ENCODE measurements at places on chromosomes 4 and X. TPM values are rescaled to one million over a fixed set of nuclear protein-coding genes. Genes with fewer than 3 reads are reported as not detected.
A peak's percentile ranks its signal among the peaks of the same experiment; 100 is the strongest.

DSPP gene
- total RNA-seq, result not detected

HMGN5 gene
- 2.8 TPM for total RNA-seq

TMEM144 gene
- total RNA-seq, result 0.32 TPM

CT45A3 gene
- not detected for total RNA-seq

CCNA2 gene
- total RNA-seq, result 86.2 TPM

TRPC3 gene
- 0.53 TPM for total RNA-seq

DNA sequence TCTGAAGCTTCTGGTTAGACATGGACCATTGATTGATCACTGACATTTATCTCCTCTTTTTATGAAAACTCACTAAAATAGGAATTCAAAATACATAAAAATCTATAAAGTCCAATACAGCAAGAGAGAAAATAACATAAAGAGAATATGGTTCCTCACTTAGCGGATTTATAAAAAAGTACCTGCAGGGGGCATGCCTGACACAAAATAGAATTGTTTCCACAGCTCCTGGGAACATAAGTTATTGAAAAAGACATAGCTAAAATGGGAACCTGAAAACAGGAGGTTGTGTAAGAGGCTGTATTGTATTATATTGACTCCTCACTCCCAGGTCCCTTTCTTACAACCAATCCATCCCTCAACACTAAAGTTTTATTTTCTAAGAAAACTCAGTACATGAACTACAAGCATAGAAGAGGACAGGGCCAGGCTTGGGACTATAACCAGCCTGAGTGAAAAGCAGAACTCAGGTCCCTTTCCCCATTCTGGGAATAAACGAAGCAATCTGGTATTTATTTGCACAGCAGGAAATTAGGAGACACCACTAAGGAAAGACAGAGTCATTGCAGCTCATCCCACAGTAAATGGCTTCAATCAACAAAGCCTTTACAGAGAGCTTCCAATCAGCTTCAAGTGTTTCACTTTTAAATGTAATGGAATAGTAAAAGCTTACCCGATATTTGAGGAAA lies 121.1 kb upstream of the NDST4 start:
- no peak for ATAC-seq

- no peak for ATAC-seq
Observed at GRCh38 chr4:61094854-61095598, 105.1 kb upstream of the ADGRL3 start.

DNA sequence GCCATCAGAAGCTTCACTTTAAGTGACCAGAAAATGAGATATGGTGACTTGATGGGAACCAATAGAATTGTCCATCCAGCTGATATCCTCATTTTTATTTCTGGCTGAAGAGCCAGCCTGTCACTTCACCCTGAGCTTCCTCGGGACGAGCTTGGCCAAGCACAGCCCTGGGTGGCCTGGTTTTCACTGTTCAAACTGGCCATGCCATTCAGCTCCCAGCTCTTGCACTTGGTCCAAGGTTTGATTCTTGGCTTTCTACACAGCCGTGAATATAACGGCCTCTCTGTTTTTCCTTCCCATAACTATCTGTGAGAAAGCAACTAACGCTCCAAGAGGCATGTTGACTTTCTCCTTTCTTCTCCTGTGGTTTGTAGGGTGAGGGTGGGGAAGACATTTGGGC lies 71.9 kb downstream of the LIMCH1 start:
- no peak for ATAC-seq

GRCh38 chrX:138082896-138083295 lies 517.0 kb downstream of the ZIC3 start:
- no peak for ATAC-seq

DNA sequence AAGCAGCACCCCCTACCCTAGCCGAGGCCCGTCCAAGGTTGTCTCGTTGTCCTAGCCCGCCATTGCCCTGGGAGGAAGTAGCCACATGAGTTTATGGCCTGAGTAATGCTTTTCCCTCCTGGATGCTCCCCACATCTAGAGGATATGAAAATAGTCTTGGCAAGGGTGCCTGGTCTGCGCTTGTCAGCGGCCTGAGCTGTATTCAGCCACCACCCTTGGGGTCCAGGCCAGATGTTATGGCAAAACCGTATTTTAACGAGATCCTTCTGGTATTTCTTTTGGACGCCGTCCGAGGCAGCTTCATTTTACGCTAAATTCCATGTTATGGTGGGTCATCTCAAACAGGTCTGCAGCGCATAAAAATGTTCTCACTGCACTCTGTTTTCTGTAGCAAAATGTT lies 89.3 kb downstream of the GPR143 start:
- ATAC-seq, result no peak

GRCh38 chrX:70482300-70482699 lies 37.7 kb downstream of the DLG3 start:
- no peak for ATAC-seq

DNA sequence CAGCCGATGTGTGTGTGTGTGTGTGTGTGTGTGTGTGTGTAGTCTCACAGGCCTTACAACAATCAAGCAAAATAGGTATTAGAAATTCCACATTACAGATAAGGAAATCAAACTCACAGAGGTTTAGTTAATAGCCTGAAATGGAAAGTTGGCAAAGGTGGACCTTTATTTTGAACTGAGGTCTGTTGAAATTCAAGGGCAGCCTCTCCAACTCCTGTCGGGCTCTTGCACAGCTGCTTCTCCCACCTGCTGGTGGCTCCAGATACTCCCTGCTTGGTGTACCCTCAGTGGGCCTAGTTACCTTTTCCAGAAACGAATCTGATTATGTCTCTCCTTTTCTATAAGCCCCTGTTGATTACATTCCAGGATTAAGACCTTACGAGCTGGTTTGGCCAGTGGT lies 195.9 kb downstream of the MGST2 start:
- ATAC-seq, result no peak

DNA sequence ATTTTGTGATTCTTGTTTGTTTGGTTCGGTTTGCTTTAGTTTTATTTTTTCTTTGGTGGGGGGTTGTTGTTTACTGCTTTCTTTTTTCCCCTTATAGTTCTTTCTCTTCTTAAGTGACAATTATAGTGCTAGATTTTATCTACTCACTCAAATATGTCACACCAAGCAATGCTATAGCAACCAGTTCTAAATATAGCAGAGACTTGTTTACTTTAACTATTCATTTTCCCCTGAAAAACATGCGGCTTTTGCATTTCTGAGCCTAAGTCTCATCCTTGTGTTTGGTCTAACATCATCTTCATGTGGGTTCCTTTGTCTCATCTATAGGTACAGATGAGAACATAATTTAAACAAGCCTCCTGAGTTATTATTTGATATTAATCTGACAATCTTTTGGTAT lies 676.6 kb downstream of the FAT4 start:
- no peak for ATAC-seq

DNA sequence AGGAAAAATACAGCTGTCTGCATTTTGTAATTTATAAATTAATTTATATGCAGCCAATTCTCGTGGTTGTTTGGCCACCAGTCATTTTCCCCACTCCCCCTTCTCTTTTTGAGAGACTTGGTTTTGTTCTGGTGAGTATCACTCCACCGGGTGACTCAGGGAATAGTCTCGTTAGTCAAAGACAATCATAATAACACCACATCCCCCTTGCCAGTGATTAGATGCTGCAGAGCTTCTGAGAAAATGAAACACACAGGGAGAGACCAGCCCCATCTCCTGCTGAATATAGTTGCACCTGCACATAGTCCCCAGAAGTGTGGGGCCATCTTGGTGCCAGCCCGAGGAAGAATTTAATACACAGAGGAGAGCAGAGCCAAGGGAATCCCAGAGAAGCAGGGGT lies 8.0 kb upstream of the FNIP2 start:
- peak; percentile 96 for ATAC-seq

GRCh38 chr4:34953145-34953799 lies 1291.0 kb downstream of the ARAP2 start:
- no peak for ATAC-seq

GRCh38 chr4:170259631-170260153 lies 169.9 kb upstream of the AADAT start:
- peak; percentile 47 for ATAC-seq

DNA sequence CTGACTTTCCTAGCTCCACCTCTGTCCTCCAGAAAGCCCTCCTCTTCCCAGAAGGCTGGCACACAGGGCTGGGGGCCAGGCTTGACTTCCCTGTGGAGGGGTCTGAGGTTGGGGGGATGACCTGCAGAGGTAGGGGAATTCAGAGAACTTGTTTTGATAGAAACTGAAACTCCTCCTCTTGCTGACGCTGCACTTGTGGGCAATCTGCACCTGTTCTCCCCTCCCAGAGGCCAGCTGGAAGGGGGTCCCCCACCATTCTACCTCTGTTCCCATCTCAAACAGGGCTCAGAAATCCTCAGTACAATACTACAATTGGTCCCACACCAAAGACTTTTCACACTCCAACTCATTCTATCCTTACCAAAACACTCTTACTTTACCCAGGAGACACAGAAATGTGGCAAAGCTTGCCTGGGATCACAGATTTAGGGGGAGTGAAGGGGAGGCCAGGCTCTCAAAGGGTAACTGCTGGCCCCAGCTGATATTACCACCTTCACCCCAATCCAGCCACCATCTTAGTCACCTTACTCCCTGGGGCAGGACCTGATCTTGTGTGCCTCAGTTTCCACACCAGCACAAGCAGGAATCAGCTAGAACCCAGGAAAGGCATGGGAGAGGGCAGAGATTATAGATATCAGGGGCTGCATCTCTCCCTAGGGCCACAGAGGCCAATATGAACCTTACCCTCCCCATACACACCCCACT lies 18.5 kb downstream of the OTUD5 start:
- ATAC-seq, result peak; percentile 53

DNA sequence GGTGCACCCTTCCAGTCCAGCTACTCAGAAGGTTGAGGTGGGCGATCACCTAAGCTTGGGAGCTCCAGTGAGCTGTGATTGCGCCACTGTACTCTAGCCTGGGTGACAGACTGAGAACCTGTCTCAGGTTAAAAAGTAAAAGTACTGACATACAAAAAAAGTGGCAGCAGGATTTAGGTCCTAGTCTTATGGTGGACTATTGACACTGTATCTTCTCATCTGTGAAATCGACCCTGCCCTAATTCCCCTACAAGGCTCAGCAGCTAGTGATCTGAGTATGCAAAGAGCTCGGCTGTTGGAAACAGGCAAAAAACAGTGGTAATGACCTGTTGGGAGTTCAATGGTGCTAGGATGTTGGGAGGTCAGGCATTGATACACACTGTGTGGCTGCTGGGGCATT lies 57.0 kb downstream of the LEF1 start:
- ATAC-seq, result no peak

GRCh38 chr4:98887145-98887544 lies 41.8 kb downstream of the EIF4E start:
- no peak for ATAC-seq

- ATAC-seq, result no peak
Observed at GRCh38 chr4:26196567-26196966, 124.2 kb upstream of the RBPJ start.

DNA sequence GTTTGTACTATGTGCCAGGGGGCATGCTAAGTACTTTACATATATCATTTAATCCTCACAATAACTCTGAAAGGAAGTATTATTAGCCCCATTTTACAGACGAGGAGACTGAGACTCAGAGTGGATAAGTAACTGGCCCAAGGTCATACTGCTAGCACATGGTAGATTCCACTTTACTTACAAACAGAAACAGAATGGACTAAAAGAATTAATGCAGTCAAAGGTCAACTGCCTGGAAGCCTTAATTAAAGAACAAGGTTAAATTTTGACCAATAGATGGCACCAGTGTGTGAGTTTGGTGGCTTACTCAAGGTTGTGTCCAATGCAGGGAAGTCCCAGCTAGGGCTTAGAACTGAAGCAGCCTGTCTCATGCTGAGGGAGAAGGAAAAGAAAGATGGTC lies 4.7 kb downstream of the RIPPLY1 start:
- peak; percentile 68 for ATAC-seq

GRCh38 chr4:166622425-166622977 lies 611.8 kb downstream of the SPOCK3 start:
- ATAC-seq, result no peak

GRCh38 chrX:39835776-39836175 lies 262.0 kb downstream of the BCOR start:
- ATAC-seq, result no peak

DNA sequence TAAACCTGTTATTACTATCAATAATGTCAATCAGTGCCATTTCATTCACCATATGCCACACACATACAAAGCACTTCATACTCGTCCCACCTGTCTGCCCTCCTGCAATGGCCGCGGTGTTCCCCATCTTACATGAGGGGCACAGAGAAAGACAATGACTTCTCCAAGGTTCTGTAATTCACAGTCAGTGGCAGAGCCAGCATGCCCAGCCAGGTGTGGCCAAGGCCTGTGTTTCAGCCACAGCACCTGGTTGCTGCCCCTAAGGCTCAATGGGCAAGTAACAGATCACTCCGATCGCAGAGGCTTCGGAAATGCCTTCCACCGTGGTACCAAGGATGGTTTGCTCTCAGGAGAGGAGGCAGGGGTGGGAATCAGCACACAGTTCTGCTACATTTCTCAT lies 10.9 kb downstream of the AFAP1 start:
- ATAC-seq, result no peak

DNA sequence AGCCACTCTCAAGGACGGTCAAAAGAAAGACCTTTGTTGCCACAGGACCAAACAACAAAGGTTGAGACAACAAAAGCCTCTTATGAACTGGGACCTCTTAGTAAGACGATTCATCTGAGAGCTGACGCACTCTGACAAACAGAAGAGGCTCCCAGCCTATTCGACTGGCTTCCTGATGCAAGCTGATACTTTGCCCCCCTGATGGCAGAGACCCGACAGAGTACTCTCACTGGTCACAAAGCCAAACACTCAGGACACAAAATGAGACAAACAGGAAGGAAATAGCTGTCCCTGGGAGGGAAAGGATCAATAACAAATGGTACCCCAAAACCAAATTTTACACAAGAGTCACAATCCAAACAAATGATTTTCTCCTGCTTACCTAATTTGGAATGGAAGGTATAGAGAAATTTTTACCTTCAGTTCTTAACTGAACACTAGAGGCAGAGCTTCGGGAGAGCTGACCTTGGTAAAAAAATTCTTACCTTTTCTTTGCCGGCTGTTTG lies 75.2 kb upstream of the PLAC8 start:
- ATAC-seq, result no peak

Data from activated T-helper 17 cell treated with anti-CD3 and anti-CD28 coated beads, Interleukin-2, amount 50 U/mL, for 72 hours (primary cell).